CD4-positive, alpha-beta T cell treated with Interleukin-17A for 4 hours (primary cell): ENCODE measurements at places on chromosomes 6 and 20.

DNA sequence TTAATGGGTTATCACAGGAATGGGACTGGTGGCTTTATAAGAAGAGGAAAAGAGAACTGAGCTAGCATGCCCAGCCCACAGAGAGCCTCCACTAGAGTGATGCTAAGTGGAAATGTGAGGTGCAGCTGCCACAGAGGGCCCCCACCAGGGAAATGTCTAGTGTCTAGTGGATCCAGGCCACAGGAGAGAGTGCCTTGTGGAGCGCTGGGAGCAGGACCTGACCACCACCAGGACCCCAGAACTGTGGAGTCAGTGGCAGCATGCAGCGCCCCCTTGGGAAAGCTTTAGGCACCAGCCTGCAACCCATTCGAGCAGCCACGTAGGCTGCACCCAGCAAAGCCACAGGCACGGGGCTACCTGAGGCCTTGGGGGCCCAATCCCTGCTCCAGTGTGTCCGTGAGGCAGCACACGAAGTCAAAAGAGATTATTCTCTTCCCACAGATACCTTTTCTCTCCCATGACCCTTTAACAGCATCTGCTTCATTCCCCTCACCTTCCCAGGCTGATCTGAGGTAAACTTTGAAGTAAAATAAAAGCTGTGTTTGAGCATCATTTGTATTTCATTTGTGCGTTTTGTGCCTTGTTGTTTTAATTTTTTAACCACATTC is 4.4 kb downstream of the HLA-E start:
- peak; percentile 42 for DNase-seq

DNA sequence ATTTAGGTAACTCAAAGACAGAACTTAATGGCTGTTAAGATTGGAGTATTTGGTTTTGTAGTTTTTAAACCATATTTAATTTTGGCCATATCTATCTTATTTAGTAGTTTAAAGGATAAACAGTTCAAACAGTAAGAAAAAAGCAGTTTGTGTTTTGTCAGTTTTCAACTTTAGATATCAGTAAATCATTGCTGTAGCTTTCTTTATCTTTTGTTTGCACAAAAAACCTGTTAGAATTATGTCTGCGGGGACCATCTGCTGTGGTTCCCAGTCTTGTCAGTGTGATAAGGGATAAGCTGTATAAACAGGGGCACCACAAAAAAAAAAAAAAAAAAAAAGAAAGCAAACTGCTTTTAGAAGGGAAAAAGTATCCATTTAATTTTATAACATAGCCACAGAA is 40.9 kb downstream of the CDKAL1 start:
- DNase-seq: no peak

DNA sequence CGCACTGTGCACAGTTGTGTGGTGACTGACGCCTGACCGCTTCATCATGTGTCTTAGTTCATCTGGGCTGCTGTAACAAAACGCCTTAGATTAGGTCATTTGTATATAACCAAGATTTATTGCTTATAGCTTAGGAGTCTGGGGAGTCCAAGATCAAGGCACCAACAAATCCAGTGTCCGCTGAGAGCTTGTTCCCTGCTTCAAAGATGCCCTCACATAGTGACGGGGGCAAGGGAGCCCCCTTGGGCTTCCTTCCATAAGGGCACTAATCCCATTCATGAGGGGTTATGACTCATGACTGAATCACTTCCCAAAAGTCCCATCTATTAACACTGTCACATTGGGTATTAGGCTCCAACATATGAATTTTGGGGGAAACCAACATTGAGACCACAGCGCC is 34.6 kb downstream of the CYP24A1 start:
- no peak for DNase-seq

DNA sequence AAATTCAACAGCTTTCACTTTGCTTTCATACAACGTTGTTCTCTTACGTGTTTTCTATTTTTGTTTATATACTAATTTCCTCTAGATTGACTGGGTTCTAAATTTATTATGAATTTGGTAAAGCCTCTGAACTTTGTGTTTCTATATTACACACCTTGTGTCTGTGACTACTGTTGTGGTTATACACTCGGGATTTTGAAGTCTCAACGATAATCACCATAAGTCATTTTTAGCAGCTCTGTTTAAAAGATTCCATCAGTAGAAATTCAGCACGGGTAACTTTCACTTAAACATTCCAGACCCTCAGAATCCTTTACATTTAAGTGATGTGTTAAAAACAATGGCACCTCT is 31.8 kb upstream of the HBS1L start:
- no peak for DNase-seq

DNA sequence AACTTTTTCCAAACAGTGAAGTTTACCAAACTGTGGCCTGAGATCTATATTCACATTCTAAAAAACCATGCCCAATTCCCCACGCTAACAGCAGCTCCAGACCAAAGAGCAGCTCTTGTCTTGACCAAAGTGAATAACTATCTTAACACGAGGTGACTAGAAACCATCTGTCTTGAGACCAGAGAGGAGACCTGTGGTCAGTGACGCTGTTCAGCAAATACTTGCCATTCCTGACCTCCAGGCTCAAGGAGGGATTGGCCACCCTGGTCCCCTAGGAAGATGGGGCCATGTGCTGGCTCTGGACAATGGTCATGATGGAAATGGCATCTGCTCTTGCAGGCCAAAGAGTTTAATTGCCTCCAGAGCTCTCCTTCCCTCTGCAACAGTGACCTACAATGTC is 104.4 kb upstream of the CD93 start:
- no peak for DNase-seq

DNA sequence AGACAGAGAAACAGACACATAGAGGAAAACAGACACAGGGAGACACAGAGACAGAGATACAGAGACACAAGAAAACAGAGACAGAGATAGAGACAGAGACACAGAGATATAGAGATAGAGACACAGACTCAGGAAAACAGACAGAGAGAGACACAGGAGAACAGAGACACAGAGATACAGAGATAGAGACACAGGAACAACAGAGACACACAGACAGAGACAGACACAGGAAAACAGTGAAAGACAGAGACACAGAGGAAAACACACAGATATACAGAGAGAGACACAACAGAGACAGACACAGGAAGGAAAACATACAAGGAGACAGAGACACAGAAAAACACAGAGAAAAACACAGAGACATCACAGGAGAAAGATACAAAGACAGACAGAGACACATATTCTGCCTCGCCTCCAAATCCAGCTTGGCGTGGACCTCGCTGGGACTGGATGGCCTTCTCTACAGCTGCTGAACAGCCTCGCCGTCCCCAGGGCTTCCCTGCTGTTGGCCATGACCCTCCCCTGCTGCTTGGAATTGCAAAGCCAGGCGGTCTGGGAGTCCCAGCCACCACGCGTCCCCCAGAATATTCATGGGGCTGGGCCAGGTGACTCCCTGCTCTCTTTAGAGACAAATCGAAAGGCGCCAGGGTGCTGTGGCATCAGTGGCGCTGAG is 36.8 kb downstream of the NTSR1 start:
- DNase-seq: peak; percentile 49

DNA sequence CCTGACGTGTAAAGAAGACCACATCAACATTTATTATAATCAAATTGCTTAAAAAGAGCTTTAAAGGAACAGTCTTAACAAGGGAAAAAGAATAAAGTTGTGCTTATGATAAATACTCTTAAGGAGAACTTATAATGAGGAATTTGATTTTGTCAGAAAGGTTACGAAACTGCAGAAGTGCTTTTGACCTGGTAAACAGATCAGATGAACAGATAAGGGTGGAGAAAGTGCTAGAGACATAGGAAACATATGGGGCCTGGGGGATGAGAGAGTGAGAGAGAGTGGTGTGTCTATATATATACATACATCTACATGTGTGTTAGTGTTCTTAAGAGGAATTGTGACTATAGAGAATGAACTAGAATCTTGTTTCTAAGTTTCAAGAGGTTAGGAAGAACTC is 186.2 kb upstream of the GJE1 start:
- no peak for DNase-seq

- no peak for DNase-seq
These were observed 49.4 kb downstream of the MCUR1 start for GRCh38 chr6:13764996-13765395.

DNA sequence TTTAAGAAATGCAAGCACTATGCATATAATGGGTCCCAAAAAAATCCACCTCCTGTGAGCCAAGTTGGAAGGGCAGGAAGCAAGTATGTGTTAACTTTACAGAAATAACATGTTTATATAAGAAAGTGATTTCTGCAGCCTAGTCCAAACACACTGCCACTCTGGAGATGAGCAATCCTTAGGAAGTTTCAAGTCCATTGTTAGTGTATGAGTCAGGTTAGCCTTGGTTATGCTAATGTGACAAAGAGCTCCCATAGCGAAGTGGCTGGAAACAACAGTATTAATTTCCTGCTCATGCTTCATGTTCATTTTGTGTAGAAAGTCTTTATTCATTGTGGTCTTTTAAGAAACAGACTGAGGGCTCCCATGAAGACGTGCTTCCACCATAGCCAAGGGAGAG is 121.4 kb downstream of the TBXT start:
- no peak for DNase-seq

GRCh38 chr6:16092990-16093389 is 35.9 kb upstream of the MYLIP start:
- no peak for DNase-seq

- DNase-seq: no peak
These were observed 54.9 kb downstream of the EZR start for GRCh38 chr6:158764183-158764849.

GRCh38 chr6:106518748-106519147 is 110.5 kb downstream of the RTN4IP1 start:
- no peak for DNase-seq

GRCh38 chr6:132933090-132933489 is 118.7 kb downstream of the RPS12 start:
- DNase-seq: no peak

- no peak for DNase-seq
These were observed 303.6 kb downstream of the SAMD5 start for GRCh38 chr6:147811913-147812629.

DNA sequence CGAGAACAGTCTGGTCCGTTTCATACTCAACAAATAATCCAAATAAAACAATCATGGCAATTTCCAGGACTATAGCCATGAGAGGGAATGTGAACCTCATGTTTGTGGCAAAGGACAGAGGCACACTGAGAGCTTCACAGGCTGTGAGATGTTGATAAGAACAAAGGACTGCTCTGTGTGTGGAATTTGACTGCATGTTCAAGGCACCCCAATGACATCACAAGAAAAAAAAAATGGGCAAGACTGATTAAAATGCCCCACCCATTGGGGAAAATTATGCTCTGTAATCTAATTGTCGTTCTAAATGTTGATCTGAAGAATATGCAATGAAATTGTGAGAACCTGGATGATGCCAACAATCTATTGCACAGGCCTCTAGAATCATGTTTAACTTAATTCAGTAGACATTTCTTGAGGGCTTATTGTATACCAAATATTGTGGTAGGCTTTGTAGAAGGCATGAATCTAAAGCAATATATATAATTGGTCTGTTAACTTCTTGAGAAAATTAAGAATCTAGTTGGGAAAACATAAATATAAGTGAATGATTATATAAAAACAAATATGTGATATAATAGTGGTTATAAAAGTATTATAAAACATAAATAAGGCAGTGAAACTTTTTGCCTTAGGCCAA is at the start of gene RHAG:
TSS of gene RHAG (minus strand) at position 127 of the 637 bp plus-strand sequence. CDS start at position 100, 27 bp downstream.
- DNase-seq: no peak

- no peak for DNase-seq
These were observed 308.9 kb upstream of the JAG1 start for GRCh38 chr20:10982692-10983091.

DNA sequence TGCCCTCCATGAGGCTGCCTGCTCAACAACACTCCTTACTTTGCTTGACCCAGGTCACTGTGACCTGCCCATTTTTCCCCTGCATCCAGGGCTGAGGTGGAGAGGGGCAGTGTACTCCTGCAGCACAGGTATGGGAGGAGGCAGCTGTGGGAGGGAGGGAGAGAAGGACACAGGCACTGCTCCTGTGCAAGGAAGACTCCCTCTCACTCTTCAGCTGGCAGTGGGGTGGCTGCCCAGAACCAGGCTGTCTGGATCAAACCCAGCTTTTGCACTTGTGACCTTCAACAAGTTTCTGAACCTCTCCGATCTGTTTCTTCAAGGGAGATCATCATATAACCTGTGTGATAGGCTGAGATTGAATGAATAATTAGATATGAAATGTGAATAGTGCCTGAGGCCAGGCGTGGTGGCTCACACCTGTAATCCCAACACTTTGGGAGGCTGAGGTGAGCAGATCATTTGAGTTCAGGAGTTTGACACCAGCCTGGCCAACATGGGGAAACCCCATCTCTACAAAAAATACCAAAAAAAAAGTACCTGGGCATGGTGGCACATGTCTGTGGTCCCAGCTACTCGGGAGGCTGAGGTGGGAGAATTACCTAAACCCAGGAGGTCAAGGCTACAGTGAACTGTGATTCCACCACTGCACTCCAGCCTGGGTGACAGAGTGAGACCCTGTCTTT is 14.1 kb downstream of the TGIF2 start:
- no peak for DNase-seq

- DNase-seq: no peak
These were observed 212.7 kb upstream of the PLN start for GRCh38 chr6:118335325-118335816.

- DNase-seq: no peak
These were observed 467.4 kb downstream of the CDC5L start for GRCh38 chr6:44854712-44855443.

DNA sequence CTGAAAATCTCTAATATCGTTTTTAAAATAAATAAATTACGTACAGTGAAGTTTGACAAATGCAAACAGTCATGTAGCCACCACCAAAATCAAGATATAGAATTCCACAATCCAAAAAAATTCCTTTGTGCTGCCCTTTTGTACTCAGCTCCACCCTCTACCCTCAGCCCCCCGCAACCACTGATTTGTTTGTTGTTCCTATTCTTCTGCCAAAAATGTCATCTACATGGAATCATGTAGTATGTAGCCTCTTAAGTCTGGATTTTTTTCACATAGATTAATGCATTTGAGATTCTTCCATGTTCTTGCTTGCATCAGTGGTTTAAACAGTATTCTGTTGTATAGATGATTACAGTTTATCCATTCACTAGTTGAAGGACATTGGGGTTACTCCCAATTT is 8.5 kb upstream of the REPS1 start:
- DNase-seq: no peak

DNA sequence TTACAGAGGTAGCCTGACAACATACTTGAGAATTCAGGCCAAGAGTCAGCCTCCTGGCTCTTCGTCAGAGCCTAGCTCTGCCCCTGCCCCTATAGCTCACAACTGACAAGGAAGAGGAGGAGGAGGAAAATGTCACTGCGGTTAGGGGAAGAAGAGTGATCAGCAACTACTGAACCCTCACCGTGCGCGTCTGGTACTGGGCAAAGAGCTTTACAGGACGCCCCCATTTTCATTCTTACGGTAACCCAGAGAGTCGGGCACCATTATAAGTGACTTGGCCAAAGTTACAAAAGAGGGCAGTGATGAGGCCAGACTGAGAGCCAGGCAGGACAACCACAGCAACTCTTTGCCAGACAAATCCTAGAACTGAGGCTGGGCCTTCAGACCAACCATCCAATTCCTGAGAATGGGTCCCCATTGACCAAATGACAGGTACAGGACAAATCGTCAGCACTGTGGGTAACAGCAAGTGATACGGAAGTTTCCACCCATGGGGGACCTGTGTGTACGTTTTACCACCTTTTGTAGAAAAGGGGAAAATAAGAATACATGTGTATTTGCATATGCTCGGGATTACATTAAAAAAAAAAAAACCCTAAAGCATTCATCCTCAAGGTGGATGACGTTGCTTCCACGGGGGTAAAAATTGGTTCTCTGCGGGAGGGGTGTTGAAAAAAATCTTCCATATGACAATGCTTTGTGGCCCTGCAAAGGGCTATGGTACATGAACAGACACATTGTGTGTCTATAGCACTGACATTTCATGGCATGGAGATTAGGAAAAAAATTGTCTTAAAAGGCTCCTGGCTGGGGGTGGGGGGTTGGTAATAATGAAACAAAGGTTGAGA is 118.0 kb downstream of the NFATC2 start:
- DNase-seq: peak; percentile 43
